ENCODE measurements at places on chromosomes 4 and X.
A peak's percentile ranks its signal among the peaks of the same experiment; 100 is the strongest.

DNA sequence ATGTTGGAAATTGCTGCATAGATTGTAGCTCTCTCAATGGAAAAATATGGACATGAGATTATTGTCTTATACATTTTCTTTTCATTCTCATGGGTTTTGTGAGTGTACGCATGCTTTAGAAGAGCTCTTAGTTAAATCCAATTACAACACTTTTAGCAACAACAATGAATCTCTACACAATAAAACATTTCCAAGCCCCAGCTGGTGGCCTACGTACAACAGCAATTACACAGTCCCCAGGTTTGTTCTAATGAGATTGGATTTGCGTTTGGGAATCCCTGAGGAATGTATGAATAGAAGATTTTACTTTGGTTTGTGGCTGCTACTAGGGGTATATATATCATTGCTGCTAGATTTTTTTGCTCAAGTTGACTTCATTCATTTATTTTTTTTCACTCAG, 98.6 kb downstream of the FHDC1 start:
- no peak for DNase-seq

DNA sequence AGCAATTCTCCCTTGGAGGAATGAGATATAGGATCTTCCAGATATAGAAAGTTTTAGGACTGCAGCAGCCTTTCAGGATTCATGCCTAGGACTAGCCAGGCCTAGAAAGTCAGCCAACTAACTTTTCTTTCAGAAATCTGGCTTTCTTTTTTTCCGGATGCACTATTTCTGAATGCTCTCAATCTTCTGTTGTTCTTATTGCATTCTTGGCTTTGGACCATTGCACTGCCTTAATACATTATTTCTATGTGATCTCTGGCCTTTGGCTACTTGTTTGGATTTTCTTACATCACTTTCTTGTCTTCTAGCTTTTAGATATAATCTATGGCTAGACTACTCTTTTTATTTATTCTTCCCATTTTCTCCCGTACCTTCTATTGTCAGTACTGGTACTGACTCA, 813.1 kb upstream of the HTR2C start:
- DNase-seq: no peak

DNA sequence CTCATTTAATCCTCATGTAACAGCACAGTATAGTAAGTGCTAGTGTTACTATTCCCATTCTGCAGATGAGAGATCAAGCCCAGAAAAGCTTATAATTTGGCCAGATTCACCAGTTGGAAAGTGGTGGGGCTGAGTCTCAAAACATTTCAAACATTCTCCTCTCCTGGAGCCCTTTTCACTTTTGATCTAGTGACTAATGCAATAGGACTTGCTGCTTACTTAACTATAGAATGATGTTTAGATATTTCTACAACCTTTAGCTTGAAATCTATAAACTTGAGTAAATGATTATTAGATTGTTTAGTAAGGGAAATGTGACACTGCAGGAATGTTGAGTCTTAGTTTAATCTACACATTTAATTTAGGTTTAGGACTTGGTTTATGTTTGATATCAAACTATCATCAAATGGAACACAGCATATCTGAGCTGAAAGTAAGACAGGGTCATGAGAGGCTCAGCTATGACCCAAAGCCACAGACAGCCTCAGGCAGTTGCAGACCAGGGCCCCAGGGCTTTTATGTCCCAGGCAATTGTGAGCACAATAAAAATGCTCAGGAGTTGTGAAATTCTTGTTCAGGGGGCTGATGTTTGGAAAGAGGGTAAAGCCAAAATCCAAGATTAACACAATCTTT, 199.5 kb upstream of the HS3ST1 start:
- no peak for DNase-seq

- no peak for DNase-seq
Observed at GRCh38 chr4:87532907-87533306, 3.7 kb upstream of the SPARCL1 start.

DNA sequence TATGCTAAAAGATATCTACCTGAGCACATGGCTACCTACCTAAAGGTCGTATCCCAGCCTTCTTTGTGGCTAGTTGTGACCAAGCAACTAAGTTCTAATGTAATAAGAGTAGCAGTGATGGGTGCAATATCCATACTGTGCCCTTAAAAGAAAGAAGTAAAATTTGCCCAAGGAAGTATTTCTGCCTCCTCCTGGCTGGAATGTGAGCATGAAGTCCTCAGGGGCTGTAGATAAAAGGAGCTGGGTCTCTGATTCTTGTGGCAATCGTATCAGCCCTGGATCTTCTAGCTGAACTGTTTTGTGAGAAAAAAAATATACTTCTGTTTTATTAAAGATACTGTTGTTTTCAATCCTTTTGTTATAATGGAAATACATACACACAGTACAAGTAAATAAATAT, 217.4 kb downstream of the GPAT3 start:
- no peak for DNase-seq

- no peak for DNase-seq
Observed at GRCh38 chr4:19659101-19659500, 592.6 kb upstream of the SLIT2 start.

- no peak for DNase-seq
Observed at GRCh38 chrX:150887906-150888465, 10.5 kb downstream of the CD99L2 start.

DNA sequence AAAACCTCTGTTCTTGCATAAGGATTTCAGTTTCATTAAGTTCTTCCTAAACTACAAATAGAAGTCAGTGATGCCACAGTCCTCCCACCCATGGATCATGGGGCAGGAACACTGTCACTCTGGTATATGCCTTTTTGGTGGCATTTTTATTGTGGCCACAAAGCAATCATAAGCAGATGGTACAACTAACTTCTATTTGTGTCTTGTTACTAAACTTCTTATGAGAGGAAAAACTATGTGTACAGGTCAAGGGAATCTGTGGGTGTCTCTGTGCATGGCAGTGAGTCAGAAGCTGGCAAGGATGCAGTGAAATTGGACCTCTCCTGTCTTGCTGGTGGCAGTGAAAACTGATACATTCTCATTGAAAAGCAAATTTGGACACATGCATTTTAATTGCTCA, 245.0 kb upstream of the GPC4 start:
- no peak for DNase-seq

DNA sequence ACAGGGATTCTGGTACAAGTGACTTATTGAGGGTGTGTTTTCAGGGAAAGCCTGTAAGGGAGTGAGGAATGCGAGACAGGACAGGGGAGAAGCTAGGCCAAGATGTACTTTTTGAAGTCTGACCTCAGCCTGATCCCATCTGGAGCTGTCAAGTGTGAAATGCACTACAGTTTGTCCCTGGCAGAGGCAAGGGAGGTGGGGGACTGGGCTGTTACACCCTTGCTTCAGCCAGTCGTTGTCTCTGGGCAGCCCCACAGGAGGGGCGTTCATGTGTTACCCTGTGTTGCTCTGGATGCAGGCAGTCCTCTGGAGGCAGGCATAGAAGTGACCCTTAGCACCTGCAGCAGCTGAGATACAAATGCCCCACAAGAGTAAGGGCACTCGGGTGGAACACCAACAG, 25.8 kb downstream of the PPEF1 start:
- no peak for DNase-seq

DNA sequence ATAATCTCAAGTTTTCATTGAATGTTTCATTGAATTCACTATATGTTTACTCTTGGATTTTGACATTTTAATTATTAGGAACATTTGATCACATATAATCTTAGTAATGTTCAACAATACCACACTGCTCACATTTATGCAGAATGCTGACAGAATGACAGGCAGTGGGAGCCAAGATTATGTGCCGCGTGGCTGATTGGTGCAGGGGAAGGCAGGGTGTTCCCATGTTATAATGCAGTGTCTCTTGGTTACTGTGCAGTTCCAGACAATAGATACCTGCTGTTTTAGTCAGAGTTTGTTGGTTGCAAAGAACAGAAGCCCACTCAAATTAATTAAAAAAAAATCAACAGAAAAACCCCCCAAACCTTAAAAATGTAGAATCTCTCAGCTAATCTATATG, 33.0 kb downstream of the FHIP1A start:
- DNase-seq: no peak

DNA sequence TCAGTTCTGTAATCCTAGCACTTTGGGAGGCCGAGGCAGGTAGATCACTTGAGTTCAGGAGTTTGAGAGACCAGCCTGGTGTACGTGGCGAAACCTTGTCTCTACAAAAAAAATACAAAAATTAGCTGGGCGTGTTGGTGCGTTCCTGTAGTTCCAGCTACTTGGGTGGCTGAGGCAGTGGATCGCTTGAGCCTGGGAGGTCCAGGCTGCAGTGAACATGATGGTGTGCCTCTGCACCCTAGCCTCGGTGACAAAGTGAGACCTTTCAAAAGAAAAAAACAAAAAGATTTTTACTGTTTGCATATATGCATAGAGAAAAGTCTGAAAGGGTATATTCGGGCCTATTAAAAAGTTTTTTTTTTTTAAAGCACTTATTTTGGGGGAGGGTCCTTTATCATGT, 76.1 kb downstream of the KDM6A start:
- no peak for DNase-seq

DNA sequence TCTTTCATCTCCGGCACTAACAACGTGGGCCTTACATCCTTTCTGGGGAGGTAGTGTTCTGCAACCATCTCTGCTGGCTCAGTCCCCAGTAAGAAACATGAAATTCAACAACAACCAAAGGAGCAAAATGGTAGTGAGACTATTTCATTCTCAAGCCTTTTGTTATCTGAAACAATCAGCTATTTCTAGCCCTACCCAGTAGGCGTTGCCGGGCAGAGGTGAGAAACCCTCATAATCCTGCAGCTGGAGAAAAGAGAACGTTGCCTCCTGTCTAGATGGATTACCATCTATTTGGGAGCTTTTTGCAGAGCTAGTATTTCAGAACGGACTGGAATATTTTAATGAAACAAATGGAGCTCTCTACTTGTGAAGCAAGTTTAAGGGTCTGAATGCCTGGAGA, 66.4 kb upstream of the GPR174 start:
- no peak for DNase-seq

- DNase-seq: no peak
Observed at GRCh38 chrX:13123247-13123856, 78.9 kb upstream of the FAM9C start.

GRCh38 chr4:174005422-174005821, 278.0 kb downstream of the FBXO8 start:
- no peak for DNase-seq

GRCh38 chr4:5222951-5223350, 171.7 kb downstream of the STK32B start:
- DNase-seq: no peak

DNA sequence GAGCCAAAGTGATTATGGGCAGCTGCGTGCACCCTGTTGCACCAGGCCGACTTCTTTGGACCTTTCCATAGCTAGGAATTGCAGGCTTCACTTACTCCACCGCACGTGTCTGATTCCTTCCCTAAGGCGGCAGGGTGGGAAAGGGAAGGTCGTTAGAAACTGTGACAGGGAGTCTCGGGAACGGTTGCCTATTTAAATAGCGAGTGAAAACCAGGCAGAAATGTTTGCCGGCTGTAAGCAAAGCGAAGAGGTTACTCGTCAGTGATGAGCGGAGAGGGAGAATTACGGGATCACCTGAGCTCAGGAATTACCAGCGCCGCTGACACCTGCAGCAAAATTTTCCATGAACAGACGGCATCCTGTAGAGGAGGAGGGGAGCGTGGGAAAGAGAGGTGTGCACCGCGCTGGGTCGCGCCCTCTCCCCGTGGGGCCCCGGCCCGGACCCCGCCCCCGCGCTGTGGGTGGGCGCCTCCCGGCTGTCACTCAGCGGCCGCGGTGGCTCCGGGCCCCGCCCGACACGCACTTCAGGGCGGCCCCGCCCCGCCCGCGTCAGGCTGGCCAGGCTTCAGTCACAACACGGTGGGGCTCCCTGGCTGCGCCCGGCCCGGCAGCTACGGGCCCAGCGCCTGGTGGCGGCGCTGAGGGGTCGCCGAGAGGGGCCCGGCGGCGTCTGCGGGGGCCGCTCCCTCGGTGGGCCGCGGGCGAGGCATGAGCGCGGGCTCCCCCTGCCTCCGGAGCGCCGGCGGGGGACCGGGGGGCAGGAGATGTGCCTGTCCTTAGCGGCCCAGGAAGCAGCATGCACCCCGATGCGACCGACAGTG, at the start of gene SNX25:
Gene SNX25, plus strand, starts transcription at position 568 of the 821 bp plus-strand sequence. Its CDS starts 229 bp downstream, at position 797.
- DNase-seq: peak; percentile 87

DNA sequence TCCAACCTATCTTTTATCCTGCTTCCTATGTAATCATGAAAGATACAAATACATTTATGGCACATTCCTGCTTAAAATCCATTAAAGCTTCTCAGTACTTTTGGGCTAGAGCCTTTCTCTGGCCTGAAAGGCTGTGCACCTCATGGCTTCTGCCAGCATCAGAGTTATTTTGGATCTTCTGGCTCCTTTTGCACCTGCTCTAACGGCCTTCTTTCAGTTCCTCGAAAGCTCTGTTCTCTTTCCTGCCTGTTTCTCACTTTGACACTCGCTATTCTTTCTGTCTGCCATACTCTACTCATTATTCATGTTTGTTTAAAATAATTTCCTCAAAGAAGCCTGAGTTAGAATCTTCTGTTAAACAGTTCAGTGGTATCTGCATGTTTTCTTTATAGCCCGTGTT, 86.0 kb downstream of the LRP2BP start:
- DNase-seq: no peak

- DNase-seq: no peak
Observed at GRCh38 chr4:172818901-172819300, 349.7 kb upstream of the GALNT7 start.

- DNase-seq: no peak
Observed at GRCh38 chr4:99324979-99325378, 3.8 kb upstream of the ADH1B start.

DNA sequence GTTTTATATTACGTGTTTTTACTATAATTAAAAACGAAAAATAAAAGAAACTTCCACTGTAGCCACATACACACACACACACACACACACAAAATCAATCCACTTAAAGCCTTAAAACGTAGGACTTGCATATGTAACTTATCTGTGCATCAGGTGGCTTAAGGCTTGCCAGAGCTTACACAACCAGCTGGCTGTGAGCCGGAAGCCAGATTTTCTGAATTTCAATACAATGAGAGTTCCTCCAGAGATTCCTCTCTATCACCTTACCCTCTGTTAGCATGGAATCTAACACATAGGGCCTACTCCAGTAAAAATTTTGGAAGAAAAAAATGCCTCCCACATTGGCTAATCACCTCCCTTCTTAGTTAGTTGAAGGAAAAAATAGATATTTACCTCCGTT, 27.9 kb upstream of the SLITRK4 start:
- no peak for DNase-seq

GRCh38 chr4:95465010-95465409, 83.8 kb downstream of the UNC5C start:
- no peak for DNase-seq

GRCh38 chr4:39312816-39313215, 53.3 kb downstream of the RFC1 start:
- no peak for DNase-seq

- no peak for DNase-seq
Observed at GRCh38 chrX:8403988-8404387, 60.6 kb upstream of the VCX3B start.

DNA sequence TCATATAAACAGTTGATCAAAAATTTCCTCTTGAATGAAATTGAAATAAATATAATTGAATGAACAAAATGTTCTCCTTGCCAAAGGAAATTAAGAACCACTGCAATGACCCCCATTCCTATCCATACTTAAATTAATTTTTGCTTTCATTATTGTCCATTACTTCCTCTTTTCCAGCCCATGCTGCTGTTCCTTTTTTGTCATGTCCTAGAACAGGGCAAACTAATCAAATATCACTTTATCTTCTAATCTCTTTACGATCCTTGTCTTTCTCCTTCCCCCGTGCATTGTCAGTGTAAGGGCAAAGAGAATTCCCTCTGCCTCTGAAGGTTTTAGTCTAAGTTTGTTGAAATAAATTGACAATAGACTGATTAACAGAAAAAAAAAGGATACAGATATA, 203.0 kb downstream of the CENPC start:
- no peak for DNase-seq

GRCh38 chrX:17053502-17053901, 107.0 kb downstream of the REPS2 start:
- no peak for DNase-seq

Data from activated CD8-positive, alpha-beta T cell treated with anti-CD3 and anti-CD28 coated beads, Interleukin-2, amount 10 ng/mL, durations not matched to agents 7 days and 5 days (primary cell).